ENCODE measurements at places on chromosomes 6 and 20.

DNA sequence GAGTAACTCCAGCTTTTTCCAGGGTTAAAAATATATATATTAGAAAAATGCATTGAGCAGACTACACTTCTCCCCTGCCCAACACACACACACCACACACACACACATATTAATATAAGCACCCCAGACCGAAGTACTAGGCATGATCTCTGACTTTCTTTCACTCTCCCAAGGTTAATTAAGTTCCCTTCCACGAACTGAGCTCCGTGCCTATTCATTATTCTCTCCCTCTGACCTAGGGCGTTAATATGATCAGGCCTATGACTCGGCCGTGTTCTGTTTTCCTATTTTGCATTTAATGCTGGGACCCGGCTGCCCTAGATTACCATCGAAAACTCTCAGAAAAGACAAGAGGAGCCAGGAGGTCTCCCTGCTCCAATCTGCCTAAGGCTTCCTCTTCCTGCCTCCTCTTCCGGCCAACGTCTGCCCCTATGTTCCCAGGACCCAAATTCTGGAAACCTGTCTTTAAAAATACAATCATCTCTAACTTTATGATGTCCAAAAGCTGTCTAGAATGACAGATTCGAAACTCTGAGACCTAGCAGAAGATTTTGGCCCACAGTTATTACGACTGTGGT is 6.1 kb upstream of the POU3F2 start:
- DNase-seq = no peak

DNA sequence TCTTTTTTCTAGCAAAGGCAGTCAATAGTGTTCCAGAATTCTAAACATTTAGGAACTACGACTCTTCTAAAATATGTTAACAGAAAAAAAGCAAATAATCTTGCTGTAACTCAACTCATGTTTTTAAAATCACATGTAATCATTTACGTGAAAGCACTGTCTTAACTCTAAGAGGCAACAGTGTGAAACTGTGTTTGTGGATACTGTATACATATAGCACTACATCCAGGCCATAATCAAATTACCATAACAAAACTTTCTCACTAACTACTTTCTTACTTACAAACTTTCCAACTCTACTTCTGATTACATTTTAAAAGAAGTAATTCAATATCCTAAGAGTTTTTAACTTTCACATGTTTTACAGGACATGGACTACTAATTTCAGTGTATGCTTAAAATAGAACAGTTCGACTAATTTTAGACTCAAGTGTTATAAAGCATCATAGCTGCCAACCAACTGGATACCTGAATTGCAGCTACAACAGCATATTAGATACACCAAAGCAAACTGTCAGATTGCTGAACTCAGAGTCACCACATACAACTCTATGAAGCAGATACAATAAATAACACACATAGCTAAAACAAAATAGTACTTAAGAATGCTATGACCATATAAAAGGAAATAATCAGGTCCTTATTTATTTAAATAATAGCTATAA is 121.6 kb upstream of the BEND6 start:
- DNase-seq = no peak

GRCh38 chr6:159982731-159983506 is 14.0 kb downstream of the IGF2R start:
- DNase-seq = no peak

DNA sequence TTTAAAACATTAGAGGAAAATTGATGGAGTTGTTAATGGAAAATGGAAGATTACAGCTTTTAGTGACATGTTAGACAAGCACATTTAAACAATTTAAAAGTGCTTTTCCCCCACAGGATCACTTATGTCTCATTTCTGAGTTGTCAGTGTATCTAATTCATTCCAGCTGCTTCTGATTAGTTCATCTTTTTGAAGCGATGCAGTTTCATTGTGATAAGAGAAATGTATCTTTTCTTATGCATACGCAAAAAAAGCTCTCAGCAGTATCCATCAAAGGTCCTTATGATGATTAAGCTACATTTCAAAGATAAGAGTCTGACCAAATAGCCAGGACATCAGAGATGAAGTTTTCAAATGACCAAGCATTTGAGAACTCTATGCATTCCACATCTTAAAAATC is 572.6 kb upstream of the SYNCRIP start:
- no peak for DNase-seq

Measured in WERI-Rb-1 (cell line).